ENCODE measurements at places on chromosomes 1 and 21.

DNA sequence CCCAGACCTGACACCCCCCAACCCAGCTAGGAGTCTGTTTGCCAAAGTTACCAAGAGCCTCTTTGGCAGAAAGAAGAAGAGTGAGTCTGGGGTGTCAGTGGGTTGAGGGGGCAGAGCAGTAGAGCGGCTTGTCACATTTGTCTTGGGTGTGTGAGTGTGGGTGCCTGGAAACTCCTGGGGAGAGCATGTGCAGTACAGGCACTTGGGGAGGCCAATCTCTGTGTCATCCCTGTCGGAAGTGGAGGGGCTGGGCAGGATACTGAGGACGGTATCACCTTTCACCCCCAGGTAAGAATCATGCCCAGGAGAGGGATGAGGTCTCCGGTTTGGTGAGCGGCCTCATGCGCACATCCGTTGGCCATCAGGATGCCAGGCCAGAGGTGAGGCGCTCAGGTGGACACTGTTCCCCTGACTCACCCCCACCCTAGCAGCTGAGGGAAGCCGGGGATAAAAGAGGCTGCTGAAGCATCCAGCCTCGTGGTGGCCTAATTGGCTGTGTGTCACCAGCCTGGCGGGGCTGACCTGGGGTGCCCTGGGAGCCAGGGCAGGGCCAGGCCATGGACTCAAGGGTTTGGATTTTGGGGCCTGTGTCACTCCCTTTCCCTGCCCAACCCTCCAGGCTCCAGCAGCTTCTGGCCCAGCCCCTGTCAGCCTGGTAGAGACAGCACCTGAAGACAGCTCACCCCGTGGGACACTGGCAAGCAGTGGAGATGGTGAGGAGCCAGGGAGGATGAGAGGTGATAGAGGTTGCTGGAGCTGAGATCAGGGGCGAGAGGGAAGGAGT is 3.3 kb downstream of the PLK3 start:
- DNase-seq, result no peak

GRCh38 chr1:57311006-57311405 is 112.9 kb downstream of the DAB1 start:
- DNase-seq, result no peak

DNA sequence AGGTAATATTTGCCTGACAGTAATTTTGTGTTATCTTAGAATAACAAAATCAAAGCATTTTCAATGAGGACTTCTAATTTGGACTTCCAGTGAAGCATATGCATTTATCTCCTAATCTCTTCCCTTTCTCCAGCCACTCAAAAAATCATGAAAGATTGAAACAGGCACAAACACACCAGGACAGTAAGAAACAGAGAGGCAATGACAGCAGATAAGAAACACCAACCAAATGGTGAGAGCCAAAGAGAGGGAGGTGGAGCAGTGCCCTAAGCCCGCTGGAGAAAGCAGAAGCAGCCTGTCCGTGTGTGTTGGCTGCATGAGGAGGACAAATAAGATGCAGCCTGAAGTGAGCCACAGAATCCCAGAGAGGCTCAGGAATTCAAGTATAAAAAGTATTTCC is 39.0 kb downstream of the SLC44A3 start:
- DNase-seq, result no peak

- DNase-seq, result no peak
These were observed 1.9 kb upstream of the SAMSN1 start for GRCh38 chr21:14547834-14548513.

GRCh38 chr1:11860083-11860482 is 1.3 kb upstream of the NPPB start:
- DNase-seq, result no peak

GRCh38 chr21:42558846-42559245 is 45.2 kb downstream of the SLC37A1 start:
- no peak for DNase-seq

- no peak for DNase-seq
These were observed 184.8 kb upstream of the COA6 start for GRCh38 chr1:234188454-234188792.

- no peak for DNase-seq
These were observed 536.3 kb downstream of the PTPRU start for GRCh38 chr1:29772584-29773100.

- peak; percentile 72 for DNase-seq
These were observed 31.1 kb downstream of the EEIG2 start for GRCh38 chr1:108590957-108591356.

- no peak for DNase-seq
These were observed 76.1 kb upstream of the CNIH3 start for GRCh38 chr1:224539971-224540370.

DNA sequence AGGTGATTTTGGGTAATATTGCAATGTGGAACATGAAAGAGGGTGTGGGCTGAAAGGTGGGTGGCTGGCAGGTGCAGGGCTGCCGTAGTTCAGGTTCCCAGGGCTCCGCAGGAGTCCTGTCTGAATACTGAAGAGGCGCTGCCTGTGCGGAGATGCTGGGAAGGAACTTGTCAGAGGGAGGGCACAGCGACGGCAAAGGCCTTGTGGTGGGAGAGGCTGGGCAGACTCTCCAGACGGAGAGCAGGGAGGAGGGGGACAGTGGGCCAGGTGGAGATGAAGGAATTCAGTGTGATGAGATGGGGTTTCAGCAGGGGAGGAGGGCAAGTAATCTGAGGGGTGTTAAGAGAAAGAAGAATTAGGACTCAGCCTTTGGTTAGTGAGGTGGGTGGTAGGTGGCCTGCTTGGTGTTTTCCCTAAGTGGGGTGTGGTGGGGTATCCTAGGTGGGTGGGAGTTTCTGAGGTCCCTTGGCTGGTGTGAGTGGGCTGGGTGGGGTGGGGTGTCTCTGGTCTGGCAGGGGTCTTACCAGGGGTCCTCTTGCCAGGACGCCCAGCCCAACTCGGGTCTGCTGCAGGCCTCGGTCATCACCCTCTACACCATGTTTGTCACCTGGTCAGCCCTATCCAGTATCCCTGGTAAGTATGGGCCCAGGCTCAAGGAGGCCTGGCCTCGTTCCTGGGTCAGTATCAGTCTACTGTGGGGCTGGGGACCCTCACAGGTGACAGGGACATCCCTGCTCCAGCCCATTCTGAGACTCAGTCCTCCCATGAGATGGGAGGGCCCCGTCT is 15.6 kb downstream of the SERINC2 start:
- DNase-seq, result no peak

- no peak for DNase-seq
These were observed 305.9 kb upstream of the PROX1 start for GRCh38 chr1:213681788-213682340.

GRCh38 chr1:98331243-98331642 is 330.3 kb upstream of the SNX7 start:
- no peak for DNase-seq

DNA sequence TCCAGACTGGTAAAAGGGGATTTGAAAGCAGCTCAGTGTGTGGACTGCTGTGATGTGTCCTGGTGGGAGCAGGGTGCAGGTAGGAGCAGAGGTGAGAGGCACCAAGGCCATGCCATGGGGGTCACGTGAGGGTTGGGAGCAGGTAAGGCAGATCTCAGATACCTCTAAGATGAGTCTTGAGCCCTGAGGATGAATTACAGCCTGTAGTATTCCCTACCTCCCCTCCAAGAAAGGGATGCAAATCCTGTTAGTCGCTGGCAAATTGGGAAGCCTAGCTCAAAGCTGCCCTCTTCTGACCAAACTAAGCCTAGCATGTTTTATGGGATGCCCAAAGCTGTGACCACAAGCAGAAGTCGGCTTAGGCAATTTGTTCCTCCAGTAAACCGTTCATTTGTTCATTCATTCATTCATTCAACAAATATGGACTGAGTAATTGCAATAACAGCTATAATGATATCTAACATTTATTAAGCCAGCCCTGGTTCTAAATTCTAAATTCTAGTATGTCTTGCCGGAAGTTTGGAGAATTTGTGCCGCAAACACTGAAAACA is 3.9 kb upstream of the NUAK2 start:
- no peak for DNase-seq

DNA sequence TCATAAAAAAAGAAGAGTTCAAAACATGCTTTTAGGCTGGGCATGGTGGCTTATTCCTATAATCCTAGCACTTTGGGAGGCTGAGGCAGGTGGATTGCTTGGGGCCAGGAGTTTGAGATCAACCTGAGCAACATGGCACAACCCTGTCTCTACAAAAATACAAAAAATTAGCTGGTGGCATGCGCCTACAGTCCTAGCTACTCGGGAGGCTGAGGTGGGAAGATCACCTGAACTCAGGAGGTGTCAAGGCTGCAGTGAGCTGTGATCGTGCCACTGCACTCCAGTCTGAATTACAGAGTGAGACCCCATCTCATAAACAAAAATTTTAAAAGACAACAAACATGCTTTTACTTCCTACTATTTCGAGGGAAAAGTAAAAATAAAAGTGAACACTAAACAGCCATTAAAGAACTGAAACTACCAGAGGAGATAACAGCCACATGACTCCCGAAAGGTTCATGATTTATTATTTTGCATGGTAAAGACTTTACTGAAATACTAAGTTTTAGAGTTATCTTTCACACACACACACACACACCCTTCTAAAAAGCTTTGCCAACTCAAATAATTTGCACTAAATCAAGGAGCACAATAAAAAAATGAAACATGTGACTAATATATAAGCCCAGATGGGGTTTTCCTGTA is 48.1 kb downstream of the USP1 start:
- no peak for DNase-seq

- no peak for DNase-seq
These were observed 658 bp upstream of the COL16A1 start for GRCh38 chr1:31704271-31705079.

GRCh38 chr1:95061445-95062006 is 11.2 kb downstream of the ALG14 start:
- DNase-seq, result no peak

GRCh38 chr1:31984419-31985347 is 29.0 kb upstream of the KHDRBS1 start:
- DNase-seq, result no peak

- DNase-seq, result no peak
These were observed at the start of gene SLAMF8 for GRCh38 chr1:159826441-159827101. Gene SLAMF8 (plus strand): TSS chr1:159826873. CDS start chr1:159826899, 26 bp downstream.

DNA sequence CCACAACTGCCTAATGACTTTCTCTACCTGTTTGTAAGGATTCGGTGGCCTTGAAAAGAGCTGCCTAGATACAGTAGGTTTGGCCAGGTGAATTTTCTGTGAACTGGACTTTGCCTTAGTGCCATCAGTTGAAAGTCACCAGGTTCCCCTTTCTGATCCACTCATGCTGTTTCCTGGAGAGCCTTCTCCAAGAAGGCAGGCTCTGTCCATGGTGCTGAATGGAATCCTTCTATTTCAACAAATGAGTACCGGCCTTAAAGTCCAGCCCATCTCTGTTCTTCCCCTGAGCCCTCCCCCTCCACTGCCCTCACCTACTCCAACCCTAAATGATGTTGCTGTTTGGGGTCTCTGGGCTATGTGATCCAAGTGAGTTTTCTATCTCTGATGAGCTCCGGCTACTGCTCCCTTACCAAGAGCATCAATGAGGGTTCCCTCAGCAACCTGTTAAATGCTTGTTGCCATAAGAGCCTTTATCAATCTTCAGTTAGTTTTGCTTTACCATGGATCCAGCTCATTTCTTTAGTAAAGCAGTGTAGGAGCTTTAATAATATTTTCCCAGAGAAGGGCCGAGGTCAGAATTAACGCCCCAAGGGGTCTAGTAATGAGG is 500.4 kb downstream of the PTPRU start:
- DNase-seq, result no peak

- DNase-seq, result no peak
These were observed 51.1 kb downstream of the CD247 start for GRCh38 chr1:167467126-167467710.

GRCh38 chr1:155322953-155323728 is 2.4 kb downstream of the RUSC1 start:
- peak; percentile 75 for DNase-seq

GRCh38 chr1:55078470-55078869 is 39.1 kb downstream of the PCSK9 start:
- no peak for DNase-seq

- no peak for DNase-seq
These were observed 3.4 kb downstream of the SELL start for GRCh38 chr1:169707912-169708604.

DNA sequence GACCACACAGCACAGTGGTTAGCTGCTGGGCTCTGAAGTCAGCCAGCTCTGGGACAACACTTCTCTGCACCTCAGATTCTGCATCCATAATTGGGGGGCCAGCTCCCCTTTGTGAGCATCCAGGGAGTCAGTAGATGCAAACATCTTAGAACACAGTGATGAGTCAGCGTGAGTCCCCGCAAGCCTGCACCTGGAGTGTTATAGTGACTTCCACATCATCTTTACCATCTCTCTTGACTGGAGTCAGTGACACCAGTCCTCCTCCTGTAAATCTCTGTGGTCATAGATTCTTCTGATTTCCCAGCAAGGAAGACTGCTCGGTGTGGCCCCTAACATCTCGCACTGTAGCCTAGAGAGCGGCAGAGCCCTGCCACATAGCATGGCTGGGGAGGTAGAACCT is 13.9 kb upstream of the EDN2 start:
- DNase-seq, result no peak

GRCh38 chr1:227946624-227947385 is 927 bp downstream of the WNT9A start:
- no peak for DNase-seq

GRCh38 chr1:24803987-24804530 is 58.8 kb downstream of the CLIC4 start:
- no peak for DNase-seq

GRCh38 chr1:217027403-217028080 is 304.3 kb upstream of the ESRRG start:
- DNase-seq, result no peak

- DNase-seq, result no peak
These were observed 181.7 kb downstream of the ROR1 start for GRCh38 chr1:63955370-63956145.

DNA sequence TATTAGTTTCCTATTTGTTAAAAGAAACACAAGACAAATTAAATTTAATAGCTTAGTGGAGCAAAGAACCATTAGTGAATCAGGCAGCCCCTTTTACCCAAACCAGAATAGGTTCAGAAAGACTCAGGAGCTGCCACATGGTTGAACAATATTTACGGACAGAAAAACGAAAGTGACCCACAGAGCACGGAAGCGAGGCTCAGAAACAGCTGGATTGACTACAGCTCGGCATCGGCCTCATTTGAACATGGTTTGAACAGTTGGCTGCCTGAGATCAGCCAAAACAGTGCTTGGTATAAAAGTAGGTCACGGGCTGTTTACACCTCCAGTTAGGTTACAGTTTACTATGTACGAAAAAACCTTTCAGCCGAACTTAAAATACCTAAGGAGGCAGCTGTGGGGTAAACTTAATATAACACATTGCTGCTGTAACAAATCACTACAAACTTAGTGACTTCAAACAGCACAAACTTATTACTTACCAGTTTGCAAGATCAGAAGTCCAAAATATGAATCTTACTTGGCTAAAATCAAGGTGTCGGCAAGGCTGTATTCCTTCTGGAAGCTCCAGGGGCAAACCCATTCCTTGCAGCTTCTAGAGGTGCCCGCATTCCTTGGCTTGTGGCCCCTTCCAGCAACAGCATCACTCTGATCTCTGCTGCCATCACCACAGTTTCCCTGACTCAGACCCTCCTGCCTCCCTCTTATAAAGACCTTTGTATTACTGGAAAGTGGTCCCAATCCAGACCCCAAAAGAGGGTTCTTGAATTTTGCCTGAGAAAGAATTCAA is 11.8 kb downstream of the PADI4 start:
- no peak for DNase-seq

GRCh38 chr1:228185641-228185965 is 20.0 kb downstream of the IBA57 start:
- no peak for DNase-seq

GRCh38 chr21:36691555-36692041 is 7.3 kb upstream of the SIM2 start:
- no peak for DNase-seq

GRCh38 chr1:46675549-46676314 is 4.1 kb downstream of the TEX38 start:
- DNase-seq, result no peak
